H9 (cell line): ENCODE measurements at places on chromosomes 2 and 18. TPM values are rescaled to one million over a fixed set of nuclear protein-coding genes. Genes with fewer than 3 reads are reported as not detected.

Gene PLGLB1
- 0.97 and 1.2 TPM in 2 replicates for total RNA-seq

Gene TLX2
- 0.20 and 0.26 TPM in 2 replicates for total RNA-seq

Gene SLC35F6
- 15.7 and 16.0 TPM in 2 replicates for total RNA-seq

Gene SPC25
- 28.5 and 31.5 TPM in 2 replicates for total RNA-seq

Gene ARHGAP15
- total RNA-seq, result not detected in 2 replicates

Gene WNT6
- total RNA-seq, result not detected in 2 replicates

Gene PXDN
- total RNA-seq, result 140 and 146 TPM in 2 replicates

Gene KIAA2012
- total RNA-seq, result not detected in 2 replicates

Gene TGIF1
- 251 and 261 TPM in 2 replicates for total RNA-seq

Gene TUBB8B
- total RNA-seq, result 0.72 and 1.0 TPM in 2 replicates

Gene LYPD6
- 3.0 and 3.2 TPM in 2 replicates for total RNA-seq

Gene IL1RN
- total RNA-seq, result not detected in 2 replicates

Gene CMPK2
- total RNA-seq, result 0.64 and 0.90 TPM in 2 replicates

Gene NEURL3
- total RNA-seq, result not detected in 2 replicates

Gene MOGAT1
- total RNA-seq, result not detected in 2 replicates

Gene ALPG
- total RNA-seq, result 1.3 and 1.4 TPM in 2 replicates

Gene SH3RF3
- total RNA-seq, result 0.46 TPM in 2 replicates

Gene CFAP221
- 0.20 and 0.46 TPM in 2 replicates for total RNA-seq

Gene CCDC195
- not detected in 2 replicates for total RNA-seq

Gene GNAL
- 23.8 and 24.0 TPM in 2 replicates for total RNA-seq

Gene FAP
- not detected in 2 replicates for total RNA-seq

Gene CTAGE1
- total RNA-seq, result not detected in 2 replicates

Gene SULT1C3
- not detected in 2 replicates for total RNA-seq

Gene RGPD3
- 0.15 and 0.22 TPM in 2 replicates for total RNA-seq

Gene DPP10
- 10.9 and 11.3 TPM in 2 replicates for total RNA-seq

Gene FSIP2
- total RNA-seq, result 1.8 and 2.4 TPM in 2 replicates

Gene NXPH2
- total RNA-seq, result 1.3 and 1.8 TPM in 2 replicates

Gene NETO1
- 5.9 and 6.9 TPM in 2 replicates for total RNA-seq

Gene SCN9A
- total RNA-seq, result 1.1 and 1.3 TPM in 2 replicates

Gene COL6A3
- total RNA-seq, result 0.66 and 0.81 TPM in 2 replicates

Gene MORN2
- 6.7 and 8.0 TPM in 2 replicates for total RNA-seq

Gene MOCOS
- total RNA-seq, result 5.2 and 6.0 TPM in 2 replicates

Gene TTR
- not detected in 2 replicates for total RNA-seq

Gene DSG3
- 0.04 TPM in 2 replicates for total RNA-seq

Gene EGR4
- 0.85 and 1.2 TPM in 2 replicates for total RNA-seq
